Fibroblast of skin of back (primary cell): ENCODE measurements at places on chromosomes 6 and 20.
A peak's percentile ranks its signal among the peaks of the same experiment; 100 is the strongest.

- DNase-seq = no peak
Observed at GRCh38 chr20:19015351-19016139, 196.9 kb upstream of the SLC24A3 start.

- DNase-seq = no peak
Observed at GRCh38 chr6:31575335-31575901, at the start of gene TNF. TSS of gene TNF (plus strand) at chr6:31575565. CDS start at chr6:31575742, 177 bp downstream.

- peak; percentile 31 for DNase-seq
Observed at GRCh38 chr20:35511814-35512420, 17.5 kb downstream of the C20orf173 start.

- no peak for DNase-seq
Observed at GRCh38 chr20:53631909-53632662, 38.4 kb upstream of the ZNF217 start.

DNA sequence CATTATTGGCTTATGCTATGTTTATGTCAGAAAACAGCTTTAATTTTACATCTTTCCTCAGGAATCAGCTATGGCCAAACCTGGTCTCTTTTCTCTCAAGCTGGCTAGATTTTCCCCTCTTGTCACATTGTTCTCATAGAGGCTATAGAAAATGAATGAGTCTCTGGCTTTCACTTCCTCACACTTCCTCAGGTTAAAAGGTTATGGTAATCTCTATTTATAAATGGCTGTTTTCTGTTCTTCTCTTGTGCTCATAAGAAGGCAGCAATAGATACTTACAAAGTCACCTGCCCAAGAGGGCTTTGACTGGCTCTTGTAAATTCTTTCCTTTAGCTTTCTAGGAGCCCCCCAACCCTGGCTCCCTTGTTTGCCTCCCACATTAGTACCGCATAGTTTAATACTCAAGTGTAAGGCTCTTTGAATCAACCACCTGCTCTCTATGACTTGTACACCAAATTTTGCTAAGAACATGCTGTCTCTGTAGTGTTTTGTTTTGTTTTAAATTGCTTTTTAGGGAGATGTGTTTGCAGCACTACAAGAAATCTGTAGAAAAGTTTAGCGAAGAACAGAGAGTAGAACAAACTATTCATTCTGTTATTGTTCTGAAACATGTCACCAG, 897.4 kb upstream of the CITED2 start:
- no peak for DNase-seq

DNA sequence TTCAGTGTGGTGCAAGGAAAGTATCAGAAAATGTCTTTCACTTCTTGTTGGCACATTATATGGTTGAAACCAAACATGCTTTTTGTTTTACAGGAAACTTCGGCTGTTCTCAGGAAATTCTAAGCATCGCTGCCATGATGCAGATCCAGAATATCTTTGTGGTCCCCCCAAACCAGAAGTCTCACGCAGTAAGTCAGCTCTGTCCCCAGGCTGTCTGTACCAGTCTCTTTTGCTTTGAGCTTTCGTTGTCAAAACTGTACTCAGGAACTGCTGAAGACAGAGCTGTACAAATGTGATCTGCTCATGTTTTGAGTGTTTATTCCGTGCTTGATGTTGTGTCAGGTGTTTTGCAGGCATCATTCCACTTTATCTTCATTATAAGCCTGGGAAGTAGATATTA, 59.6 kb downstream of the DHX35 start:
- no peak for DNase-seq

DNA sequence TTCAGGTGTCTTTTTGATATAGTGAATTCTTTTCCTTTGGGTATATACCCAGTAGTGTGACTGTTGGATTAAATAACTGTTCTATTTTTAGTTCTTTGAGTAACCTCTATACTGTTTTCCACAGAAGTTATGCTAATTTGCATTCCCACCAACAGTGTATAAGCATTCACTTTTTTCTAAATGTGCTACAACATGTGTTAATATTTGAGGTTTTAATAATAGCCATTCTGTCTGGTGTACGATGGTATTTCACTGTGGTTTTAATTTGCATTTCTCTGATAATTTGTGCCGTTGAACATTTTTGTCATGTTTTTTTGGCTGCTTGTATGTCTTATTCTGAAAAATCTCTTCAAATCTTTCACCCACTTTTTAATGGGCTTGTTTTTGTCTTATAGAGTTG, 563.5 kb downstream of the GRIK2 start:
- DNase-seq = peak; percentile 34

DNA sequence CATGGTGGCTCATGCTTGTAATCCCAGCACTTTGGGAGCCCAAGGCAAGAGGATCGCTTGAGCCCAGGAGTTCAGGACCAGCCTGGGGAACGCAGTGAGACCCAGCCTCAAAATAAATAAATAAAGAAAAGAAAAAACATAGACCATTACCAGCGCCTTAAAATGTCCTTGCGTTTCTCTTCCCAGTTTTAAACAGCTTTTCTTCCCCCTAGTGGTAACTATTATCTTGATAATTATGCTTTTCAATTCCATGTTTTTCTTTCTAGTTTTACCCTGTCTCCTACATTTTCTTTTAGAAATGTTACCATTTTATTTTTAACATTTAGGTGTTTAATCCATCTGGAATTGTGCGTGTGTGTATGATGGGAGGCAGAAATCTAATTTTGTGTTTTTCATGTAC, 24.4 kb downstream of the DNAH8 start:
- DNase-seq = no peak

GRCh38 chr6:165511807-165512206, 151.2 kb downstream of the PDE10A start:
- DNase-seq = no peak

DNA sequence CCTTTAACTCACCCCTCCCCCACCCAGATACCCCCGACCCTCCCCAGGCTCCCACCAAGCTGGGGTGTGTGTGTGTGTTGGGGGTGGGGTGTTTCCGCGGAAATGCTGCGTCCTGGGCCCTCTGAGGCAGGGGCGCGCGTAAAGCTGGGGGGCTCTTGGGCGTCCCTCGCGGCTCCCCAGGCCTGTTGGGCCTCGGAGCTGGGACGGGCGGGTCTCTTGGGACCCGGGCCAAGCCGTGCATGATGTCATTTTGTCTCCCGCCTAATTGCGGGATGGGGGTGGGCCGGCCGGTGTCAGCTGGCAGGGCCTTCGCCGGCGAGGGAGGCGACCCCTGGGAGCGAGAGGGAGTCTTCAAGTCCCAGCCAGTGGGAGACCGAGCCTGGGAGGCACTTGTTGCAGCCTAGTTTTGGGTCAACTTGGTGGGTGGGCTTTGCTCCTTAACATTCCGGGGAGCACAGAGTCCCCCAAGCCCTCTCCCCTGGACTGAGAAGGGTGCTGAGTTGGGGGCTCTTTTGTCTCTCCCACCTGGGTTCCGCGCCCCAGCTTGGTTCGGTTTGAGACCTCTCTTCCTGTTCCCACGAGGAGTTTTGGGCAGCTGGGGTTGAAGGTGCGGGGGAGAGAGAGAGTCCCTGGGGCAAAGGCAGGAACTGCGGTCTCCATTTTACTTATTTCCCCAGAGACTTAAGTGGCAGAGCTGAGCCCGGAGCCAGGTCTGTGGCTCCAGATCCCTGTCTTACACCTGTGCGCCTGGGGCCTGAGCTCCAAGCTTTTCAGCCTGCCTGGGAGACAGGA, 623 bp downstream of the MYBL2 start:
- peak; percentile 34 for DNase-seq

DNA sequence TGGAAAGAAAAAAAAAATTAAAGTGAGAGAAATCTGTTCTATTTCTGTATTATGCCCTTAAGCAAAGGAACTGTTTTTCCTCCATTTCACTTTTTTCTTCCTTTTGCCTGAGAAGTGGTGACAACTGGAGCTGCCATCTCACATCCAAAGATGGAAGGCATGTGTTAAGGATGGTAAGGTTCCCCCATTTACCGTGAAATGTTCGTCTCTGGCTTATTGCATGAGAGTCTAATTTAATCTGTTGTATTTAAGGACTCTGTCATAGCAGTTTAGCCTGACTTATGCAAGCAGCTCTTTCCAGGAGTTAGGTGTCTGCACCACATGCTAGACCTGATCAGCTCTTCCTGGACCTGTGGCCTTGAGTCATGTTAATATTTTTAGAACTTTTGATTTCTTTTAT, 389.5 kb upstream of the MAP3K7 start:
- no peak for DNase-seq

DNA sequence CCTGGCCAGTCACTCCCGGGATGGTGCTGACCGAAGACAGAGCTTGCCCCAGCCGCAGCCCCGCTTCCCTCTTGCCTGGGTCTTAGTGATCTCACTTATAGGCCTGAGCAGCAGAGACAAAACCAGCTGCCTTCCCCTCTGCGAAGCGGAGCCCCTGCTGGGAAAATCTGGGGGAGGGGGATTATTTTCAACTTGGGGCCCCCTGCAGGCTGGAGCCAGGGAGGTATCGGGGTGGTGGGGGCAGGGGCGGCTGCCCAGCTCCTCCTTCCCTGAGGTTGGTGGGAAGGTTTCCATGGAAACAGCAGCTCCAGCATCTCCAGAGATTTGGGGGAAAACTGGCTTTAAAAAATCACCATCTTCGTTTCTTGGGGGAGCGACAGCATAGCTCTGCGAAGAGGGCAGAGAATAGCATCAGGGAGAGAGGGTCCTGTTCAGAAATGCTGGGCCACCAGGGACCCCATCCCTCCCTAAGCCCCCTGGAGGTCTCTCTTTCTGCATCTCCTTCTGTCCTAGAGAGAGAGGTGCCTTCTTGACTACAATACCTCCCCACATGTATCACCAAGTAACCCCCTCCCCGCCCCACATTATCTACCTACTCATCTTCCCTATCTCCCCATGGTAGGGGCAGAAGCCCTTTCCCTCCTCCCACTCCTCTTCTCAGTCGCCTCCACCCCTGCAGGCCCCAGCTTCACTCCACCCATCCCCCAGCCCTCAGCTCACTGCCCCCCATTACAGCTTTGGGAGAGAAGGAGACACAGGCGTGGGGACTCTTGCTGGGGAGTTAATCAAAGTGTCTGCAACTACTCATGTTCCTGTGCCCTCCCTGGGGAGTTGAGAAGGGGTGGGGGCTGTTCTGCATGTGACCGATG, 88.4 kb upstream of the CCDC167 start:
- DNase-seq = no peak

DNA sequence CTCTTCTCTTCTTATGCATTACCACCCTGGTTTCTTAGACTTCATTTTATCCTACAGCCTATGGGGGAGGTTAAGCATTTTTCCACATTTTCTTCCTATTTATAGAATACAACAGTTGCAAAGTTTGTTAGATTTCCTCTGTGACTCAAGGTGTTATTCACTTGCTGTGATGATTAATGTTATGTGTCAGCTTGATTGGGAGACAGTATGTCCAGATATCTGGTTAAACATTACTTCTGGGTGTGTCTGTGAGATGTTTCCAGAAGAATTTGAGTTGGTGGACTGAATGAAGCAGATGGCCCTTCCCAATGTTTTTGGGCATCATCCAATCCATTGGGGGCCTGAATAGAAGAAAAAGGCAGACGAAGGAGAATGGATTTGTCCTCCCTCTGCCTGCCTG, 131.3 kb downstream of the C6orf118 start:
- DNase-seq = peak; percentile 36

- DNase-seq = no peak
Observed at GRCh38 chr20:5088688-5089087, 31.1 kb downstream of the PCNA start.

DNA sequence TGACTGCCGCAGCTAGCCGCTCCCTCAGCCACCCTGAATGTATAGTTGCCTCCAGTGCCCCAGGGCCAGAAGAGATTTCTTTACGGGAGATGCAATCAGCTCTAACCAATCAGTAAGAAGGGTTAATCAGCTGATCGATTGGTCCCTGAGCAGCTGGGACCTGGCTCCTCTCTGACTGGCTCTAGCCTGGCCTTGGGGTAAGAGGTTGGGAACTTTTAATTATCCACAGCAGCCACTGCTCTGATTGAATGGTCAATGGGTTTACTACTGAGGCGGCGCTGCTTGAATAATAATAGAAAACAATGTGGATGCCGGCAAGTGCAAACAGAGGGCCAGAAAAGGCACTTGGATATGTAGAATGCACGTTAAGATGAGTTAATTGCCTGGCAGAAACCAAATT, 99.8 kb downstream of the TFAP2A start:
- no peak for DNase-seq

GRCh38 chr6:84777888-84778287, 13.5 kb upstream of the TBX18 start:
- DNase-seq = peak; percentile 96

DNA sequence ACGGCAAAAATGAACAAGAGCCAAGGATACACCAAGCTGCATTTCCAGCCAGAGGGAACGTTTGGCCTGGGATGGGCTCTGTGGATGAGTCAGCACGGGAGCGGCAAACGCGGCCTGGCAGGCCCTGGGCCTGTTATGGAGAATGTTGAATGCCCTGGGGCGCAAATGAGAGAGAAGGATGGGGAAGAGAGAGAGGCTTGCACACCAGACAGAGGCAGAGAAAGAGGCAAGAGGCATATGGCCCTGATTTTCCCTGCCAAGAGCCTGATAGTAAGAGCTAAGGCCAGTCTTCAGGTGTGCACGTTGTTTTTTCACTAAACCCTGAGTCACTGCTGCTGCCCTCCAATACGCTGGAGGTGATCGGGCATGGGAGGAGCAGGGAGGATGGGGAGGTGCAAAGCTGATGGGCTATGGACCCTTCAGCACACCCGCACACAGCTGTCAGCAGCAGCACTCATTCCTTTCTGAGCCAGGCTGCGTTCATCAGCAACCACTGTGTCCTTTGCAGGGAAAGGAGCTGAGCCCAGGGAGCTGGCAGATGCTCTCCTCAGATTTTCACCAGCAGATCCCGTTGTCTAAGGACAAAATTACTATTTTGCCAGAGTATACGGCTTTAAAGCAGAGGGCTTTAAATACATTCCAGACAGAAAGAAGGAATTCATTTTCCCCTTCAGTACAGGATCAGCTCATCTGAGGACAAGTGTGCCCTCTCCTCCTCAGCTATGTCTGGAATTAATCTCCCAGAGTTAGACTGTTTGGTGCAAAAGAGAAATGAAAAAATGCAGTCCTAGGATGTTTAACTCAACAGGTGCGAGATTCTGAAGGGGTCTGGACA, 61.7 kb upstream of the SLC22A23 start:
- DNase-seq = peak; percentile 91

DNA sequence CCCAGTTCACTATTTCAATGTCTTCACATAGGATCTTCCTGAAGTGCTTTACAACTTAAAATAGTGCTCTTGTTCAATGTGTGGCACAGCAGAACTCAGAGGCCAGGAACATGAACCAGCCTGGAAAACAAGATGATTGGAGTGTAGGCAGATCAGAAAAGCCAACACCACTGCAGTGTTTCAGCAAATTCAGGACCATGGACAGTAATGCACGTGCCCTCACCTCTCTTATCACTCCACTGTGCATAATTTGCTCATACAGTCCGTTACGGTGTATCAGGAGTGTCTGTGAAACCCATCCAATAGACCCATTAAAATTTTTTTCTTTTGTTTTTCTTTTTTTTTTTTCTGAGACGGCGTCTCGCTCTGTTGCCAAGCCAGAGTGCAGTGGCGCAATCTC, 27.6 kb upstream of the HACE1 start:
- peak; percentile 50 for DNase-seq

DNA sequence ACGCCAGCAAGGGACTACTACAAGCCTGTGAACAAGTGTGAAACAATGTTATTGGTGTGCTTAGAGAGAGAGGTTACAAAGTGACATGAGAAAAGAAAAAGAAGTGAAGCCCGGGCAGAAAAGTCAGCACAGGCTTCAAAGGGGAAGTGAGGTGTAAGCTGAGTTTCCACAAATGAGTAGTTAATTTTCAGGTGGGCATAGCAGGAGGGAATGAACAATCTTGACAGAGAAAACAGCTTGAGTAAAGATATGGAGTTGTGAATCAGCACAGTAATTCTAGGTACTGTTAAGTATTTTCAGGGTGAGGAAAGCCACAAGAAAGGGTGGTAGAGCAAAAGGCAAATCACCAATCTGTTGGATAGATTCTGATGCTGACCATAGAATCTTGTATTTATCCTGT, 4.3 kb downstream of the KCNQ5 start:
- DNase-seq = no peak
